ENCODE measurements at places on chromosomes 2 and 18. TPM values are rescaled to one million over a fixed set of nuclear protein-coding genes. Genes with fewer than 3 reads are reported as not detected.

GRCh38 chr2:33323957-33324356 lies 152.5 kb upstream of the RASGRP3 start:
- no peak for DNase-seq

DNA sequence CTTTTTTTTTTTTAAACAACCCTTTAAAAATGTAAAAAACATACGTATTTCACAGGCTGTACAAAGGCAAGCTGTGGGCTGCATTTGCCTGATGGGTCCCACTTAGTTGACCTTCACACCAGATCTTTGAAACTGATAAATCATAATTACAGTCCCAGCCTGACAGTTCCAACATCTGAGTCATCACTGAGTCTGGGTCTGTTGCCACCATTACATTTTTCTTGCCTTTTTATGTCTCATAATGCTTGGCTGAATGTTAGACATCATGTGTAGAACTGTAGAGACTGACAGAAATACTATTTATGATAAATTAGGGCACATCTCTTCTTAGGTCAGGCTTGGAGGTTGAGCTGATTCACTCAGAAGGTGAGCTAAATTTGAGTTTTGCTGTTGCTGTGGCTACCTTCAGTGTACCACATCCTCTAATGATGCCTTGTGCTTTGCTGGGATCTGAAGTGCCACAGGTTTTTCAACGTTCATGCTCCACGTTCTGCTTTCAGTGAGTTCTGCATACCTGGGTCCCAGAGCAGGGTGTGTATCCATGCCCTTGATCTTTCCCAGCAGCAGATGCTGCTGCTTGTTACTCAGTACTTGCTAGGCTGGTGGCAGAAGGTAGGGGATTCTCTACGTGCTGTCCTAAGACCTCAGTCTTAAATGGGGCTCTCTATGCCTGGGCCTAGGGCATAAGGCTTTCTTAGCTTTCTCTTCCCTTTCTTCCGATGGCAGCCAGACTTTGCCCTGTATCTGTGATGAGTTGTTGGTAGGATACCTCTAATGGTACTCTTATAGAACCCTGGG lies 160.6 kb upstream of the SMAD7 start:
- DNase-seq = no peak

GRCh38 chr2:38233231-38233983 lies 143.7 kb downstream of the ATL2 start:
- no peak for DNase-seq

GRCh38 chr2:80525152-80525551 lies 220.6 kb upstream of the LRRTM1 start:
- DNase-seq = no peak

- DNase-seq = no peak
These were observed 96.8 kb upstream of the FZD7 start for GRCh38 chr2:201936817-201937216.

DNA sequence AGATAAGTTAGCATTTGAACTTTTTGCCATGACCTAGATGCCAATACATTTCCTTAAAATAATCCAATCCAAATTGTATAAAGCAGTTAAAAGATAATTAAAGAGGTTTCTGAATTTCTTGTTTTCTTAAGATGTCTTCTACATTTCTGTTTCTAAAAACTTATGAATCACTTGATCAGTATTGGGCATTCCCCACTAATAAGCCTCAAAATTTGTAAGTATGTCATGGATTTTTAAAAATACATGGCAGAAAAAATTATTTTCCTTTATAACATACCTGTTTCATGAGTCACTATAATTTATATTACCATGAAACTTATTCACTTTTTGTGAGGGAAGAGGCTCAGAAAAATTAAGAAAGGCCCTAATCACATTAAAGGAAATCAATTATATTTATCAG lies 90.3 kb upstream of the TFPI start:
- DNase-seq = no peak

DNA sequence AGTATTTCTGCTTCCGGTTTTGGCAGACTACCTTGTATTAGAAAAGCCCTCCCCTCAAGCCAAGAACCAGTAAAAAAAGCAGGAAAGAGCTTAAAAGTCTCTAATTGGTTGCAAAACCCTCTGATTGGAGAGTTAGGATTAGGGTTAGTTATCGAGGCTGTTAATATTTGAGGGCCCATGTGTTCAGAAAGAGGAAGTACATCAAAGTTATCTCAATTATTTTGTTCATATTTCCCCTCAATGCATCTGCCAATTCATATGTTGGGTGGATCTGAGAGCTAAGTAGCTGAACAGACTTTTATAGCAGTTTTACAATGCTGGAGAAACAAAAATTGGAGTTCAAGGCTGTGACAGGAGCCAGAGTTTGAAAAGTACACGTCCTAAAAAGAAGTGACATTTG lies 43.1 kb upstream of the KLHL14 start:
- no peak for DNase-seq

- DNase-seq = peak; percentile 43
These were observed 73.1 kb upstream of the PXDN start for GRCh38 chr2:1817256-1818051.

PIKFYVE gene
- total RNA-seq = 34.7 TPM

PROC gene
- not detected for total RNA-seq
